IPS-NIHi11 (cell line): ENCODE measurements at places on chromosomes 12 and 14.

DNA sequence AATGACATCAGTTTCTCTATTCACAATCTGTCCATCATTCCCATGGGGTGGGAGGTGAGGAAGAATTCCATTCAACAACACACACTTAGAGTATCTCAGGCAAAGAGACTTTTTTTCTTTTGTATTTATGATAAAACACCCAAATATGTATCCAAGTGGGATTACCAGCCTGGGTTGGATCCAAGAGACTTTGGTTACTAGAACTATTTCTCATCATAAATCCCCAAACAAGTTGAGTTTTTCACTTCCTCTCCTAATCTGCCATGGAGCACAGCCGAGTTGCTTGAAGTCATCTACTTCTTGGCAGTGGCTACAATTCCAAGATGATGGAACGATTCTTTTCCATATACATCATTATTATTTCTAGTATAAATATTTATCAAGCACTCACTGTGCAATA lies 209.2 kb upstream of the HMGA2 start:
- no peak for DNase-seq

DNA sequence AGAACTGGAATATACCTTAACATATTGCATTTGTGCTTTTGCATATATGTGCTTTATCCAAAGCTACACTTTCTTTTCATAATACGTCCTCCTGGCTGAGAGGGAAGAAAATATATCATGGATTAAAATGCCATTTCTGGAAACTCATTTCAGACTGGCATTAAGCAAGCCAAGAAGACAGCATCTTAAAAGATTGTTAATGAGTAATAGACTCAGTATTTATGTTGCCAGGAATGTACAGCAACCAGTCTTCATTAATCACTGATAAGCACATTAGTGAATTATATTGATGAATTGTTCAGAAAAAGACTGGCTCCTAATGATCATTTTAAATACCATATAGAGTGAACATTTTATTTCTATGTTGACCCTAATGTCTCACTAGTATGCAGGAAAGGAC lies 134.9 kb upstream of the IFNG-AS1 start:
- no peak for DNase-seq

DNA sequence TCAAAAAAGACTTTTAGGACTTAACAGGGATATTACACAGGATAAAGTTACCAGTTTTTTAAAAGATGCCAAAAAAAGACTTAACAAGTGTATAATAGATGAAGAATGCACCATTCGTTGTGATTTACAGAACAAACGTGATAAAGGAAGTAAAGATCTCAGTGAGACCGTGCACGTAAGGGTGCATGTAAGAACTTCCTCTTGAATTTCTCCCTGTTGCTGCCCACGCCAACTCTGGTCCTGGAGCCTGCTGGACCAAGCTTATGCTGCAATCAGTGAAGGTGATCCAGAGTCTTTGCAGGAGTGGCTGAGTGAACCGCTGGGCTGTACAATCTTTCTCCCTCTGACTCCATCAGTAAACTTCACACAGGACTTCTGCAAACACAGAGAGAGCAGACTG lies 593.7 kb downstream of the TMEM121 start:
- DNase-seq: no peak

DNA sequence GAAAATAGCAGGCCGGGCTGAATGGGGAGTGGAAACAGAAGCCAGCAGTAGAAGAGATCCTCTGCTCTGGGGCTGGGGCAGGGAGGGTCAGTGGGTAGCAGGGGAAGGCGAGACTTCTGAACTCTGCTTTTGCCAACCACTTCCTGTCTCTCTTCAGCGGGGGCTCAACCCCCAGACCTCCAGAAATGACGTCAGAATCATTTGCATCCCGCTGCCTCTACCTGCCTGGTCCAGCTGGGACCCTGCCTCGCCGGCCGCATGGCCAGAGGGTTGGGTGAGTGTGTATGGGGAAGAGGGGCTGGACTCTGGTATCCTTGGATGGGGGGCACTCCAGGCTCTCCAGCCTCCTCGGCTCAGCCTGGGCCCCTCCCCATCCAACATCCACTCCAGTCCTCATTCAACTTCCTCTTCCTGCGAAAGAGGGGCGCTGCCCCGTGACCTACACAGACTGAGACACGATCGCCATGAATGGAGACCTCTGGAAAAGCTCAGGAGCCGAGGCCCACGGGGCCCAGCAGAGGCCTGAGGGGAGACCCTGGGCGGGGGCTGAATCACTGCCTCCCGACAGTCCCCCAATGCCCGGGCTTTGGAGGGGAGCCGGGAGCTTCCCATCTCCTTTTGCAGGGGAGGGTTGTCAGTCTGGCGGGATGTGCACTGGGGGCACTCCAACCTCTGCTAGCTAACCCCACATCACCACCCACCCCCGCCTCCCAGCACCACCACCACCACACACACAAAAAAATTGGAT lies 458 bp upstream of the HOXC4 start:
- no peak for DNase-seq

GRCh38 chr14:49940808-49941421 lies 48.0 kb downstream of the ARF6 start:
- no peak for DNase-seq
